Stimulated activated CD8-positive, alpha-beta memory T cell treated with anti-CD3 and anti-CD28 coated beads, Interleukin-15, amount 100 ng/mL, for 4 hours (primary cell): ENCODE measurements at places on chromosomes 12 and 14.

DNA sequence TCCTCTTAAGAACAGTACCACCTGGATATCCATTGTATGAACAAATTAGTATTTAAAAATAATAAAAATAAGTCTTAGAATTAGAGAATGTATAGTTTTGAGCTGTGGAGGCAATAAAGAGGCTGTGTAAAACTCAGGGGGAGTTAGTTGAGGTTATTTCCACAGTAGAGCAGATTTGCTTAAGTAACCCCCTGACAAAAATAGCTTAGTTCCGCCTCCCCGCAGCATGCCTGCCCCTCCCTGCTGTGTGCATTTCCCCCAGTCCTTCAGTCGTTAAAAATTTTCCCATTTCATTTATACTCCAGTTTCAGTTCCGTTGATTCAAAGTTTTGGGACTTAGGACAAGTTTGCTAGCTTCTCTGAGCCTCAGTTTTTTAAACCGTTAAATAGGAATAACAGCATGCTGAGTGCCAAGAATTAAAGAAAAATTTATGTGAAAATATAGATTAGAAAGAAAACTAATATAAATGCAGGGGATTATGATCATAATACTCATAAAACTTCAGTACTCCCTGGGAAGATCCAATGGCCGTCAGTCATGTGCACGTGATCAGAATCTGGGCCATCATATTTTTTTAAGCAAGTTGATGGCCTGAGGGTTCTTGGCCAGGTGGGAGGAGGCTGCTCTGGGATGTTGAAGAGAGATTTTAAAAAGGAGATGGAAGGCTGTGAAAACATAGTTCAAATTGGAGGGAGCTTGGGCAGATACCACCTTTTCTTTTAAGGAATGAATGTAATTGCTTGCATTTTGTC is 14.5 kb upstream of the SLC38A2 start:
- DNase-seq = no peak

- no peak for DNase-seq
These were observed 130.4 kb downstream of the KCNH5 start for GRCh38 chr14:62914873-62915272.

- no peak for DNase-seq
These were observed 120.5 kb downstream of the PTPN11 start for GRCh38 chr12:112539221-112539620.

GRCh38 chr12:117599849-117600248 is 238.4 kb upstream of the NOS1 start:
- DNase-seq = no peak

GRCh38 chr12:131464081-131464480 is 246.8 kb upstream of the SFSWAP start:
- DNase-seq = no peak

GRCh38 chr14:105475269-105476096 is 862 bp downstream of the CRIP2 start:
- DNase-seq = no peak

GRCh38 chr12:39105111-39105510 is 199.7 kb upstream of the CPNE8 start:
- no peak for DNase-seq

GRCh38 chr14:92759300-92759678 is 10.9 kb upstream of the LGMN start:
- no peak for DNase-seq

DNA sequence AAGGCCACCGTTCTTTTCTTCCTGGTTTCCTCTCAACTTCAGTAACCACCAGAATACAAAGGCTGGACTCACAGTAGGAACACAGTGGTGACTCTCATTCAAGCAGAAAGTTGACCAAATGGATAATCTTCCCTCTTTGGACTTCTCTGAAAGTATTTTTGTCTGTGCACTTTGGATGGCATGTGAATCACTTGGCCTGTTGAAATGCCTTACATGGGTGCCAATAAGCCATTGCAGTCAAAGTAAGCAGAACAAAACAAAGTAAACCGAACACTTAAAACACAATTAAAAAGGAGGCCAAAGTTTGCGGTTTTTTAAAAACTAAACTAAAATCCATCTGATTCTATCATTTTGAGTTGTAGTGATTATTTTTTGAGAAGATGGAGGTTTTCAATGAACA is 370.1 kb upstream of the DDHD1 start:
- no peak for DNase-seq

- DNase-seq = no peak
These were observed 248.0 kb downstream of the NPAS3 start for GRCh38 chr14:33186656-33187055.

GRCh38 chr14:101833045-101833444 is 71.5 kb downstream of the PPP2R5C start:
- DNase-seq = no peak

DNA sequence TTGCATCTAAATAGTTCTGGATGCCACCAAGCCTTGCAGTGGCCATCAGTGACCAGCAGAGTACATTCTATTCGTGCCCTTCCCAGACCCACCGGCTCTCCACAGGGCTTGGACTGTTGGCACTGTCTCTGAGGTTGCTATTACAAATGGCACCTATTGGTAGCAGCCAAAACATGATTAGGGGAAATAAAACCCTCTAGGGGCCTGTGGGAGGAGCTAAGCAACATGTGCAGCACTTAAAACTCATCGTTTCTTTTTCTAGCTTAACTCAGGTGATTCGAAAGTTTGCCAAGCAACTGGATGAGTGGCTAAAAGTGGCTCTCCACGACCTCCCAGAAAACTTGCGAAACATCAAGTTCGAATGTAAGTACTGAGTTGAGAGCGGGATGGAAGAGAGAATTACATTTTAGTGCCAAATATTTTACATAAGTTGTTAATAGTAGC is 65.4 kb upstream of the RIC8B start:
- DNase-seq = no peak

GRCh38 chr14:96579855-96580254 is 77.7 kb downstream of the PAPOLA start:
- no peak for DNase-seq

- DNase-seq = no peak
These were observed 33.4 kb upstream of the SYNDIG1L start for GRCh38 chr14:74459289-74459946.

DNA sequence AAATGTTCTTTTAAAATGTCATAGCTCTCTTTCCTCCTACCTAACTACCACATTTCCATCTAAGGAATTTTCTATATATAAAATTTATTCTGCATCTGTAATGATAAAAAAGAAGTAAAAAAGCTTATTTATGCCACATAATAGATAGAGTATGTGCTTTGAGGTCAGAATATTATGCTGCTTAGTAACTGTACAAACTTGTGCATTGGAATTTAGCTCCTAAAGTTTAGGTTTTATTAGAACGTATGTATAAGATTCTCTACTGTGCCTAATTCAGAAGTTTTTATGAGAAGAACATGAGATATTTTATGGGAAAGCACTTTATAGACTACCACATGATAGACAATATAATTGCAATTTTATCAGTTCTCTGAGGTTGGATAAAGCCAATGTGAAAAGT is 384.6 kb downstream of the SLC16A7 start:
- no peak for DNase-seq
